ENCODE measurements at places on chromosomes 4 and X.

- no peak for DNase-seq
Measured at GRCh38 chrX:18036394-18036793, 175.3 kb upstream of the RAI2 start.

- no peak for DNase-seq
Measured at GRCh38 chr4:19051831-19052230, 1030.3 kb upstream of the LCORL start.

DNA sequence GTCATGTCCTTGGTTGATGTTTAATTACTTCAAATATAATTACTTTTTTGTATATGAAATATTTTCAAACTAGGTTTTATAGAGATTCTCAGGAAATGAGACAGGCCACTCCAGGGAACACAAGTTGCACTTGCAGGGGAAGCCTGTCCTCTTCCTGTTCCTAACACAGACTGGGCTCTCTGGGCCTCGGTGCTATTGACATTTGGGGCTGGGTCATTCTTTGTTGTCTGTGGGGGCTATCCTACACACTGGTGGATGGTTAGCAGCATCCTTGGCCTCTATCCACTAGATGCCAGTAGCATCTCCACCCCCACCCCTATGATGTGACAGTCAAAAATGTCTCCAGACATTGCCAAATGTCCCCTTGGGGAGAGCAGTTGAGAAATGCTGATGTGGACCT is 49.3 kb upstream of the MAP3K15 start:
- no peak for DNase-seq

- DNase-seq, result no peak
Measured at GRCh38 chr4:63619771-63620170, 789.5 kb downstream of the TECRL start.

DNA sequence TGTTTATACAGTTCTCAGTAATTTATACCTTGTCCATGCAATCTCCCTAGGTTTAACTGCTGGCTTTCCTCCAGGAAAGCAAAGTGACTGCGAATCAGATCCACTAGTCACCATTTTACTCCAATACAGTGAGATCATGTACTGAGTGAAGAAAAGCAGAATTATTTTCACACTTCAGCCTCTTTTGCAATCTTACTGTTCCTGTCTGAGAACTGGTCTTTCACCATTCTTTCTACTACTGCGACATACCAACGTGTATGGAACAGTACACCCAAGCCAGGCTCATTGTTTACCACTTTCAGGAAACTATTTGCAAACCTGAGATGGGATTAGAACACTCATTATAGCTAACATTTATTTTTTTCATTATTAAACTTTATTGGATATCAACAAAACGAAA is 8.0 kb upstream of the MSL3 start:
- peak; percentile 51 for DNase-seq

GRCh38 chrX:24202465-24203031 is 53.0 kb downstream of the ZFX start:
- DNase-seq, result no peak

GRCh38 chrX:74421740-74422352 is 553 bp downstream of the SLC16A2 start:
- no peak for DNase-seq

- no peak for DNase-seq
Measured at GRCh38 chr4:169250796-169251195, 20.0 kb downstream of the SH3RF1 start.

DNA sequence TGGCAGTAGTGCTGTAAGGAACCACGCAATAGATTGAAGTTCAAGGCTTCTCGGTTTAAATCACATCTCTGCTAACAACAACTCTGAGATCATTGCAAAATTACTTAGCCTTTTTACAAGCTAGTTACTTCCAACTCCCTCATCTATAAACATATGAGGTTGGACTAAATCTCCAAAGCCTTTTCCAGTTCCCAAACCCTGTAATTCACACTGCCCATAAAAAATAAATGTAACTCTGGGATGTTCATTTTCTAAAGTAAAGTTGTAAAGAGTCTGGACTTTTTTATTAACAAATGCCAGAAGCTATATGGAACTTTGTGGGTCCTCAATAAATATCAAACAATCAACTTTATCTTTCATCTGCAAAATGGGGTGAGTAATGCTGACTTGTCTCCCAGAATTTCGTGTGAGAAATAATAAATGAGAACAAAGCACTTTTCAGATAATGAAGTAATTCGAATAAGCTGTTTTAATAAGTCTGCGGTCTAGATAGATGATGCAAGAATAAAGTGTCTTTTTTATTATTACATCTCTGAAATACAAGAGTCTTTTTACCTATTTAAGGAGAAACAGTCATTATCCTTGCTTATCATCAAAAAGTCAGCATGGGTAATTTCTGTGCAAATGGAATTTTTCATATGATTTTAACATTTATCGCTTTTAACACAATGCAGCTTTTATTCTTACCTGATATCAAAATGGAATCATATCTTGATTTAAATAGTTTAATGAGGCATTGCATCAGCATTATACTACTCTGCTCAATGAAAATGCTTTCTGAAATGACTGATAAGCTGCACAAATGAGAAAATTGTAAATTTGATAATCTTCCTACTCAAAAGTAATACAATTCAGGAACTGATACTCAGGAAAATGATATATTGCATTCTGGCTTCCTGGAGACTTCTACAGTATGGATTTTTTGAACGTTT is 252.6 kb downstream of the BANK1 start:
- DNase-seq, result no peak

- peak; percentile 4 for DNase-seq
Measured at GRCh38 chrX:99301990-99302389, 1108.1 kb downstream of the PCDH19 start.

GRCh38 chrX:25034889-25035288 is 19.1 kb upstream of the ARX start:
- DNase-seq, result no peak

- DNase-seq, result no peak
Measured at GRCh38 chrX:20718592-20719380, 452.1 kb upstream of the RPS6KA3 start.

- no peak for DNase-seq
Measured at GRCh38 chr4:8705161-8706145, 112.9 kb downstream of the CPZ start.

DNA sequence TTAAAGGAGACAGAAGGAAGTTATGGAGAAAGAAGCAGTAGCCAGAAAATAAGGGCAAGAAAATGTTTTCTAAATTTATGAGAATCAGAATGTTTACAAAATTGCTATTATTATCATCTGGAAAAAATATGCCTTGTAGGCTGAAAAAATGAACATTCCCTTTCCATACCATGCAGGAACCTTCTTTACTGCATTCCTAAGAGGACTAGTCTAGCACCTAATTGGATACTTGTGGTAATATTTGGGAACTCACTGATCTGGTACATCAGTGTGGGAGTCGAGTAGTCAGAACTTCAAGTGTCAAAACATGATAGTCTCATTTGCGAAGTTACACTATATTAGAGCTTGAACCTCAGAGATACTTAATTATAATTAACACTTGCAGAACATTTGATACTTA is 51.9 kb downstream of the TET2 start:
- DNase-seq, result no peak

DNA sequence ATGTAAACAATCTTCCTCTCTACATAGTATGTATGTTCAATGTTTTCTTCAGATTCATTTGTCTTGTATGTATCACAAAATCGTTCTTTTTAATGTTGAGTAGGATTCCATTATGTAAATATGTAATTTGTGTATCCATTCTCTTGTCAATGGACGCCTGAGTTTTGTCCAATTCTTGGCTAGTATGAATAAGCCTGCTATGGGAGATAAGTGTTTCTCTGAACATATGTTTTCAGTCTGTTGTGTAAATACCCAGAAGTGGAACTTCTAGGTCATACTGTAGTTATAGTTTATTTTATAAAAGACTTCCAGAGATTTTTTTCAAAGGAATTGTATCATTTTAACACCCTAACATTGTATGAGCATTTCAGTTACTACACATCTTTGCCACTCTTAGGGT is 2.8 kb downstream of the SMIM31 start:
- no peak for DNase-seq

- DNase-seq, result no peak
Measured at GRCh38 chr4:3714642-3715001, 51.6 kb upstream of the ADRA2C start.

- no peak for DNase-seq
Measured at GRCh38 chr4:185811509-185812364, at the start of gene SORBS2. Gene SORBS2, minus strand, starts transcription at chr4:185812194. Its CDS starts 121,623 bp downstream, at chr4:185690571.

GRCh38 chr4:177308847-177309521 is 690 bp upstream of the NEIL3 start:
- DNase-seq, result peak; percentile 65

DNA sequence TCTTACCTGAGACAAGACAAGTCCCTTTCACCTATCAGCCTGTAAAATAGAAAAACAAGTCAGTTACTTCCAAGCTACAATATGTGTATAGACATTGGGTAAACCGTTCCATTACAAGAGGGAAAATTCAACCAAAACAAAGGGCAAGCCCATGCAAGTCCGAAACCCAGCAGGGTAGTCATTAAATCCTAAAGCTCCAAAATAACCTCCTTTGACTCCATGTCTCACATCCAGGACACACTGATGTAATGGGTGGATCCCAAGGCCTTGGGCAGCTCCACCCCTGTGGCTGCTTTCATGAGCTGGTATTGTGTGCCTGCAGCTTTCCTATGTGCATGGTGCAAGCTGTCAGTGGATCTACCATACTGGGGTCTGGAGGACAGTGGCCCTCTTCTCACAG is 14.7 kb upstream of the FAM47B start:
- DNase-seq, result no peak

DNA sequence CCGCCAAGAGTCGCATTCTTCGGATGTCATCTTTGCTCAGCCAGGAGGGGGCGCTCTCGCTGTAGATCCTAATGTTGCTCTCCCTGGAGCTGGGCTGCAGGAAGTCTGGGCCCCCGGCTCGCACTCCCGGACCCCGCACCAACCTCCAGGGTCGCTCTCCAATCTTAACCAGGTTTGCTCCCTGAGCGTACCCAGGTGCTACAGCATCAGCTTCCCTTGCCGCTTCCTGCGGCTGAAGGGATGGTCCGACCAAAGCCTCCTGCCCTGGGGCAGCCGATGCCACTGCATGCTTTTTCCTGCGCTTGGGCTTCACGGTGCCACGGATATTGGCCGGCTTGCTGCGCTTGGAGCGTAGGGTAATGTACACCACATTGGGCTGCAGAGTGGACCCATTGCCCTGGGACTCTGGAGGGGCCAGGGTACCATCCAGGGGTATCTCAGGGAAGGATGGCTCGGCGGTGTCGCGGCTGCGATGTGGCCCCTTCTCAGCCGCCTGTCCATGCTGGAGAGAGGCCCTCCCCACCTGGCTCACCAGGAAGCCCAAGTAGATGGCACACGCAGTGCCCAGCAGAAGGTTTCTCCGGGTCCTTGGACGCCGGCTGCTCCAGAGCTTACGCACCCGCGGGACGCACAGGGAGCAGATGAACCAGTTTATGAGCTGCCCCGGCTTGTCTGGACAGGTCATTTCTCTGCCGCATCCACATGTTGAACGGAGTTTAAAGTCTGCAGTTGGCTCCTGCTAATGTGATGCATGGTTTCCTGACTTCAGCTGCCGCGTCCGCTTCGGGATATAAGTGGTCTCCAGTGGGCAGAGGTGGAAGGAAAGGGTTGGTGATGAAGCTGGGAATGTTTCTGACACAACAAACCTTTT is 1.9 kb downstream of the GASK1B start:
- no peak for DNase-seq

- no peak for DNase-seq
Measured at GRCh38 chr4:185638548-185639301, 103.4 kb upstream of the PDLIM3 start.

- no peak for DNase-seq
Measured at GRCh38 chr4:146564492-146564891, 42.8 kb upstream of the SLC10A7 start.

DNA sequence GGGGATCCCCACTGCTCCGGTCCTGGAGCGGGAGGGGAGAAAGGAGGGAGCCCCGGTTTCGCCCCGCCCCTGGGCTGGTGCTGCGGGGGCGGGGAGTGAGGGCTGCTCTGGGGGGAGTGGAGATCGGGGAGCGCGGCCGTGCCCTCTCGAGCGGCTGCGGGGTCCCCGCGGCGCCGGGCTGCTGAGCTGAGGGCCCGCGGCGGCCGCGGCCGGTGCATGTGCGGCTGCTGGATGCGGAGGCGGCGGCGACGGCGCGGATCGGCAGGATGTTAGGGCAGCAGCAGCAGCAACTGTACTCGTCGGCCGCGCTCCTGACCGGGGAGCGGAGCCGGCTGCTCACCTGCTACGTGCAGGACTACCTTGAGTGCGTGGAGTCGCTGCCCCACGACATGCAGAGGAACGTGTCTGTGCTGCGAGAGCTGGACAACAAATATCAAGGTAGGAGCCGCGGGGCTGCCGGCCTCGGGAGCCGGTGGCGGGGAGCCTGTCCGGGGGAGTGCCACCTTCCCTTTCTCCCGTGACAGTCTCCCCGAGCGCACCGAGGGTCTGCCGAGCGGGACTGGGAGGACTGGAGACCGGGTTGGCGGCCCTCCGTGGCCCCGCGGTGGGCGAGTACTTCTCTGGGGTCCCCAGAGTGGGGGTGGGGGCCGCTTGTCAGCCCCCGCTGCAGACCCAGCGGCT is at the start of gene ING2:
Gene ING2, plus strand, starts transcription at position 129 of the 681 bp plus-strand sequence. Its CDS starts 138 bp downstream, at position 267.
- DNase-seq, result peak; percentile 62

DNA sequence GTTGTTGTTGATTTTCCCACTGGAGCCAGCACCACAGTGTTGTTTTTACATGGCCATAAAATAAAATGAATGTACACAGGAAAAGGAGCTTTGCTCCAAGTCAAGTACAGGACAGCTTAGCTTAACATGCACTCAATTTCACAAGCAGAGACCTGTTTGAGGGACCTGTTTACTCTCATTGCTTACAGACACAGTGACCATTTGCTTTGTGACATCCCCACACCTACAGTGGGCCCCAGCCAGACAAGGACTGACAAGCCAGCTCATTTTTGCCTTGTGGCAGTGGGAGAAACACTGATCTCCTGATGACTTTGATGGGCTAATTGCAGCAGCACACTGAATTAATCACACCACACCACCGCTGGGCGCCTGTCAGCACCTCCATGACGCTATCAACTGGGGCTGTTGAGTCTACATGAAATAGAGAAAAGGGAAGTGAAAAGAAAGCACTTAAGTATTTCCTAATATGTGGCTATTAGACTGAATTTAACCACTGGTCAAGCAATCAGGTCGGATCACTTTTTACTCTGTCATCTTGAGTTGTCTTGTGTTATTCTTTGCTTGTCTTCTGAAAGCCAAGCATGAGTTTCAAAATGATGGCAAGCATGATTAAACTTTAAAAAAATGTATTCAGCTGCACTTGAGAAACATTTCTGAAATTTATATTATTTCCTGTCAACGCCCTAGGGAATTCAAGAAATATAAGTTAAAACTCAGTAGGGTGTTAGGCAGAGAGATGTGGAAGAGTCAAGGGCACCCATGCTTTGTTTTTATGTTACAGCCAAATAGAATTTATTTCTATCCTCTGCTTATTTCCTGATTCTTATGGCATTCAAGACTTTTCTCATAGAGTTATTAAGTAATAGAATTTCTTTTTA is 557.7 kb downstream of the RAB28 start:
- no peak for DNase-seq

Measured in AML-193 (cell line).